ENCODE measurements at places on chromosomes 16 and 17. TPM values are rescaled to one million over a fixed set of nuclear protein-coding genes. Genes with fewer than 3 reads are reported as not detected.

BLTP2 gene
- 69.2 TPM for total RNA-seq

RASD1 gene
- total RNA-seq: 39.8 TPM

KRTAP17-1 gene
- total RNA-seq: not detected

CX3CL1 gene
- 11.6 TPM for total RNA-seq

EFCAB5 gene
- total RNA-seq: not detected

C16orf92 gene
- not detected for total RNA-seq

KRT27 gene
- total RNA-seq: not detected

DNA sequence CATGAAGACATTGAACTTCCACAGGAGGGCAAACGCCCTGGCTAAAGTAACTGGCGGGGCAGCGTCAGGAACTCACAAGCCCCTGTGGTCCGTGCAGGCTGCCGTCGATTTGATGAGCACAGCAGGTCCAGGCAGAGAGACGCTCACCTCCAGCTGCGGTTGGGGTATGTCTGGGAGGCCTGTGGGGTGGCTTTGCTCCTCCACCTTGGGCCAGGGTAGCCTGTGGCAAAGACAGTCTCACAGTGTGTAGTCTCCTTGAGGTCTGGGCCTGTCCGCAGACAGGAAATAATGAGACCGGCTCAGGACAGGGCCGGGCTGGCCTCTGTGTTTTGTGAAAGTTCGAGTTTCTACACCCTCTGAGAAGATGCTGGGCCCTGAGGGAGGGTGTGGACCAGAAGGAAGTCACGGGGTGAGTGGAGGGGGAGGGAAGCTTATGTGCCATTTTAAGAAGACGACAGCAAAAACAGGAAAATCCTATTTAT lies 103.3 kb downstream of the METRNL start:
- peak; percentile 67 for DNase-seq

- DNase-seq: peak; percentile 79
These were observed 191.4 kb downstream of the ZNF423 start for GRCh38 chr16:49664221-49665215.

- peak; percentile 98 for DNase-seq
These were observed at the start of gene WDR45B for GRCh38 chr17:82648165-82648668. Gene WDR45B (minus strand): TSS chr17:82648444. CDS start chr17:82648340, 104 bp downstream.

DNA sequence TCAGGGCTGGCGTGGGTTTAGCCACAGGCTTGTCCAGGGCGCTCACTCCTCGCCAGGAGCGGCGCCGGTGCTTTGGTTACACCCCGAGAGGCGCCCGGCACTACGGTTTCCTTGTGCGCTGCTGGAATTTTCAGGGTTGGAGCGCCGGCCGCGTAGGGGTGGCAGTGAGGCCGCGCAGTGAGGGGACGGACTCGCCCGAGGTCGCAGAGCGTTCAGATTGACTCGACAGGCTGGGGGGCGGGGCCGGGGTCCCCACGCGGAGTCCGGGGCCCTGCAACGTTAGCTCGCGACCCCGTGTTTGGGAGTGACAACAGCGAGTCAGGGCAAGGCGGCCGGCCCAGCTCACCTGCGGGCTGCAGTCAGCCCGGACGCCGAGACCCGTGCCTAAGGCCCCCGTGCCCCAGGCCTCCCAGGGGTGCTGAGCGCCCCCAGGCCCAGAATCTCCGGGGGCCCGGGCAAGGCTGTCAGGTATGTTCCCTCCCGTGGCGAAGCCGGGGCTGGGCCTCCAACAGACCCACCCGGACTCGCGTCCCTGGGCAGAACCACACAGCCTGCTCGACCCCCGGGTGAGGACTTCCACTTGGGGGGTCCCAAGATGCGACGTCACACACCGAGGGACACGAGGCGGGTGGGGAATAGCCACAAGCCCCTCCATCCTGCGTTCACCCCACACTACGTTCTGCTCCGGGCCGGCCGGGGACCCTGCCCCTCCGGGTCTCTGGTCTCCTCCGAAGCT lies 1.3 kb upstream of the ACTG1 start:
- DNase-seq: peak; percentile 85

- DNase-seq: no peak
These were observed 50.8 kb upstream of the ZCCHC14 start for GRCh38 chr16:87543436-87544191.

DNA sequence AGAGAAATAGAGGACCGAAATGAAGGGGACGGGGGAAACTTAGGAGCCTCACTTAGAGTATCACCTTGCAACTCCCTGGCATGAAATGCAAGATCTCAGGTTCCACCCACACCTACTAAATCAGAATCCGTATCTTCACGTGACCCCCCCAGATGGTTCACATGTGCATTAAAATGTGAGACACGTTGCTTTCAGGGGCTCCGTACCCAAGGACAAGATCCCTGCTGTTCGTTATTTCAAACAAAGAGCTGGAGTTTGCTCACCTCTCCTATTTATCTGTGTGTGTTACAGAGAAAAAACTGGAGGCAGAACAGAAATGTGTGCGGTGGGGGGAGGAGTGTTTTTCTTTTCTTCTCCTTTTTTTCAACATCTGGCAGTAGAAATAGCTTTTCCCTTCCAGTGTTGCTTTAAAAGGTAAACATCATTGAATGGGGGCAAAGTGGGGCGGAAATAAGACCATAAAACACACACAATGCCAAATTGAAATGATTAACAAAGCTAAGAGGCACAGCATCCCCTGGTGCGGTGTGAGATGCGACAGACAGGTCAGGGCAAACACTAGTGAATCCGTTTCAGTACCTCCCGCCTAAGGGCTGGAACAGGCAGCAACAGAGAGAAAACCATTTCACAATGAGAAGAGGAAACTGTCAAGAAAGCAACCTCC lies 145.4 kb downstream of the SOX9 start:
- no peak for DNase-seq

DNA sequence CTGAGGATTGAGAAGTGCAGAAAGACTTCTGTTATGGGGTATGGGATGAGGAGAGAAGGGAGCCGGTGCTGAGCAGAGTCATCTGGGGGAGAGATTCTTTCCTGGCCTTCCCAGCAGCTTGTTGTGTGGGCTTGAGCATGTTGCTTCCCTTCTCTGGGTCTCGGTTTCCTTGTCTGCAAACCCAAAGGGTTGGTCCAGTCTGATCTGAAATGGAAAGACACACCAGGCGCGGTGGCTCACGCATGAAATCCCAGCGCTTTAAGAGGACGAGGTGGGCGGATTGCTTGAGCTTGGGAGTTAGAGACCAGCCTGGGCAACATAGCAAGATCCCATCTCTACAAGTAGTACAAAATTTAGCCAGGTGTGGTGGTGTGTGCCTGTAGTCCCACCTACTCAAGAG lies 6.0 kb downstream of the SOCS3 start:
- DNase-seq: no peak

DNA sequence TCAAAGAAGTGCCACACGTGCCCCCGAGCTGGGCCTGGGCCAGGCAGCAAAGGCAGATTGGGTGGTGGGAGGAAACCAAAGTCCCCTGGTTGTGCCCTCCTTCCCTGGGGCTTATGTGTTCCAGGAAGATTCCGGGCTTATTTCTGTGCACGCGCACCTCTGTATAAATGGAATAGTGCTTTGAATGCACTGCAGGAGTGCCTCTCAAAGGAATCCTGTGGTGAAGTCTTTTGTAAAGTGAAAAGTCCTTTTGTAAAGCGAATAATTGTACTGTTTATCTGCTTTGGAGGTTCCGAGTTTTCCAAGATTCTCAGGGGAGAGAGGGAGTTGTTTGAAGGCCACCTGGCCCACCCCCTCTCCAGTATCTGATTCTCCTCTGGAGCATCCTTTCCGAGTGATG lies 26.8 kb downstream of the C17orf75 start:
- no peak for DNase-seq

DNA sequence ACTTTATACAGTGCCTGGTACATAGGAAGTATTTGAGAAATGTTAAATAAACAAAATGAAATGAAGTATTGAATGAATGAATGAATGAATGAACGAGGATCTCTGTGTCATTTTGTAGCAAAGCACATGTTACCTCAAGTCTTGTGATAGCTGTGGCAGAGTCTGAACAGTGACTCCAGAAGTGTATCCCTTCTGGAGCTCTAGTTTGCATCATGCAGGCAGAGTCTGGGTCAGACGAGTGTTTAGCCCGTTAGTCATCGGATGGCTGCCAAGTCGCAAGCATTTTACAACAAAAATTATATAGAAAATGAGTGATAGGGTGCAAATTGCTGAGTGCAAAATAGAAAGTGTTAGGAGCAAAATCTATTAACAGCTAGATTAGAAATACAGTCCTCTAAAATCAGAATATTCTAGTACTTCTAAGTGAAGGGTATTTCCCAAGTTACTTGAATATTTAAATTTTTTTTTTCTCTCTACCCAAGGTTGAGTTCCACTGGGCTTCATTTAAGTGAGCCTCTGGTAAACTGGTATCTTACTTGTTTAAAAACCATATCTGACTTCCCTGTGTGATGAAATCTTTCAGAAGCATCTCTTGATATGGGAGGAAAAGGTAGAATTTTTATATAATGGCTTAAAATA lies 113.3 kb downstream of the FTO start:
- DNase-seq: no peak

- peak; percentile 65 for DNase-seq
These were observed 890 bp downstream of the TOB1 start for GRCh38 chr17:50865060-50865867.

DNA sequence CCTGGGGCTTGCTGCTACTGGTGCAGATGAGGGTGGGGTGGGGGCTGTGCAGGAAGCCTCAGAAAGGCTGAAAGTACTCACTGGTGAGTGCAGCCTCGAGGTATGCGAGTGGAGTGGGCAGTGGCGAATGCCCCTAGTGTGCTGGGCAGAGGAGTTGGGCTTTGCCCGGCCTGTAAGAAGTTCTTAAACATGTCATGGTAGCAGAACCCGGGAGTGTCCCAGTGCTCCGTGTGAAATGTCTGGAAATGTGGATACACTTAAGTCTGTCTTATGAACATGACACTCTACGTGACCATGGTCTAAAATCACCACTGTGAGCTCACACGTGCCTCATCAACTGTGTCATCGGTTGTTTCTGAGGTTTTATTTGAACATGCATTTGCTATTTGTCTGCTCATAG lies 1.7 kb downstream of the SMTNL2 start:
- DNase-seq: no peak

DNA sequence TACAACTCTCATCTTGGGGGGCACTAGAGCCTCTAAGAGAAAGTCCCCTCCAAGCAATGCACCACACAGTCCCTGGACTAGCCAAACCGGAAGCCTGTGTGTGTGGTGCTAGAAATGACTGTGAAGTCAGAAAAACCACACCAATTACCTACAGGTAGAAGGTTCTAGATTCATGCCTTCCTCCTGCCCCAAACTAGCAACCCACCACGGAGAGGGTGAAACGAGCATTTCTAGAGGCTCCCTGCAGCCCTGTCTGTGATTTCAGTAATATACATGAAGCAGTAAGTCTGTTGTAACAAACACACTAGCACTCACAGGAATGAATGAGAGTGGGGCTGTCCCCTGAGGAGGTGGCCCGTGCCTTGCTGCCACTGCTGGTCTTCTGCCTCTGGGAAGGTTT lies 13.6 kb downstream of the ZFHX3 start:
- no peak for DNase-seq
